ENCODE measurements at places on chromosomes 4 and X.

DNA sequence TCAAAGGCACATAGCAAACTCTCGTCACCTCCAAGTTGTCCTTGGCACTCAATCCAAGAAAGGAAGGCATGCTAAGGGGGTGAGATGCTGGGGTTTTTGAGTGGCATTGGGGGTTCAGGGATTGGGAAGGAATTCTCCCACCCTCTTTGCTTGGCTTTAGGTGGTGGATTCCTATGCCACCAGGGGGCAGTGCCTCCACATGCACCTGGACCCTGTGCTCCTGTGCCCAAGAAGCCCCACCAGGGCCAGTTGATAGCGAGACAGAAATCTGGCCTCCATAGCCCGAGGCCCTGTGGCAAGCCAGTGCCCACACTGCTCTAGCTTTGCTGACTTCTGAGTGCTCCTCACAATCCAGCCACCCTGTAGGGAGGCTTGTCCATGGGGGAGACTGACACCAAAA is 2.0 kb upstream of the FATE1 start:
- no peak for DNase-seq

DNA sequence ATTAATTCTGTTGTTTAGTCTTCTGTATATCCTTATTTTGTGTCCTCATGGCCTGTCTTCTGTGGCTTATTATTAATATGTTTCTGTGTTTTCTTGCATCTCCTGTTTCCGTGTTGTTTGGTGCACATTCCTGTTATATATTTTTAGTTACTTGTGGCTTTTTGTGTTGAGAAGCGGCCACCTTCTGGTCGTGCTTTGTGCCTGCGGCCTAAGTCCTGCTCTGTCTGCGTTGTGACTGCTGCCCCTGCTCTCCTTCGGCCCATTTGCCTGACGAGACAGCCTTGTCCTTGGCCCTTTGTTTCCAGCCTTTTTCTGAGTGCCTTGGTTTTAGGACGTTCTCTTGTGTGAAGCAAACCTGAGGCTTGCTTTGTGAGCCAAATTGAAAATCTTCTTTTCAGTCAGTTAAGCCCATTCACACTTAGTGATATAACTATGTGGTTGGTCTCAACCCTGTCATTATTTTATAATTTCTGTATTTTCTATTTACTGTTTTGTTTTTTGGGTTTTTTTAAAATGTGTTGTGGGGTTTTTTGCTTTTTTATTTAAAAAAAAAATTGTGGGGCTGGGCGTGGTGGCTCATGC is 43.8 kb downstream of the TNIP2 start:
- no peak for DNase-seq

- DNase-seq: no peak
Observed at GRCh38 chr4:108813261-108813660, 50.4 kb upstream of the ETNPPL start.

DNA sequence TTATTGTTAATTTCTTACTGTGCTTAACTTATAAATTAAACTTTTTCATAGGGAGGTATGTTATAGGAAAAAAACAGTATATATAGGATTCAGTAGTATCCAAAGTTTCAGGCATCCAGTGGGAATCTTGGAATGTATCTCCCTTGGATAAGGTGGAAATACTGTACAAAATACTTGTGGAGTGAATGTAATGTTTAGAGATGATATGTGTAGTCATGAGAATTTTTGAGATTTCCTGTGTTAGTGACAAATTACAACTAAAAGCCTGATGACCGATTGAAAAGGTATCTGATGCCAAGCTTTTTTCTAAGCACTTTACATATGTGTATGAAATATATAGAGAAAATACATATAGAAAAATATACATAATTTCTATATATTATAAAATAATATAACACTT is 69.2 kb downstream of the STK32B start:
- no peak for DNase-seq

GRCh38 chr4:154616731-154617130 is 4.3 kb upstream of the FGG start:
- no peak for DNase-seq

- DNase-seq: no peak
Observed at GRCh38 chr4:88702782-88703181, 5.2 kb upstream of the NAP1L5 start.

GRCh38 chrX:130705591-130705990 is 197.4 kb downstream of the ENOX2 start:
- DNase-seq: no peak
